Activated CD4-positive, alpha-beta memory T cell treated with anti-CD3 and anti-CD28 coated beads, Interleukin-2, amount 10 ng/mL, durations not matched to agents 7 days and 5 days (primary cell): ENCODE measurements at places on chromosomes 16 and 17. TPM values are rescaled to one million over a fixed set of nuclear protein-coding genes. Genes with fewer than 3 reads are reported as not detected.

DNA sequence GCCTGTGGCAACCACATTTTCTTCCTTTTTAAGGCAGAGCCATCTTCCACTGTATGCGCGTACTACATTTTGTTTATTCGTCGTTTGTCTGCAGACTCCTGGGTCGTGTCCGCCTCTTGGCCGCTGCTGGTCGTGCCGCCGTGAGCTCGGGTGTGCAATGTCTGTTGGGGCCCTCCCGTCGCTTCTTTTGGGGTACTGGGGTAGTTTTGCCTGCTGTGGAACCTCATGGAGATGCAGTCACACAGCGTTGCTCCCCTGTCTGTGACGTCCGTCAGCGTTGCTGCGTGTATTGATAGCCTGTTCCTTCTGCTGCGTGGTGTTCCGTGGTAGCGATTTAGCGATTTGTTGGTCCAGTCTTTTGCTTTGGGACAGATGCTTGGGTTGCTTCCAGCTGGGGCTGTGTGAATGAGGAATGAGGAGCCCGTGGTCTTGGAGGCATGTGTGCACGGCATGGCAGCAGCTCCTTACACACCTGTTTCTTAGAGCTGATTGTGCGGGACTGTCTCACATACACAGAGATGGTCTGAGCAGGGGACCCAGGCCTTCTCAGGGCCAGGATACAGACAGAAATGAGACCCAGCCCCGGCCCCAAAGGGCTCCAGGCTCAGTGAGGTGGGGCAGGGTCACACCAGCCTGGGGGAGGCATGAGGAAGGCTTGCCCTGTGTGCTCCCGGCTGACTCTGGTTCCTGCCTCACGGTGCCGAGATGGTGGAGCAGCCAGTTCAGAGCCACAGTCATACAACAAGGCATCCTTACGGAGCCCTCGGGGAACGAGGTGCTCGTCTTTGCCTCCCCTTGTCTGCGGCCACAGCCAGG, 78.4 kb upstream of the GSE1 start:
- no peak for DNase-seq

DNA sequence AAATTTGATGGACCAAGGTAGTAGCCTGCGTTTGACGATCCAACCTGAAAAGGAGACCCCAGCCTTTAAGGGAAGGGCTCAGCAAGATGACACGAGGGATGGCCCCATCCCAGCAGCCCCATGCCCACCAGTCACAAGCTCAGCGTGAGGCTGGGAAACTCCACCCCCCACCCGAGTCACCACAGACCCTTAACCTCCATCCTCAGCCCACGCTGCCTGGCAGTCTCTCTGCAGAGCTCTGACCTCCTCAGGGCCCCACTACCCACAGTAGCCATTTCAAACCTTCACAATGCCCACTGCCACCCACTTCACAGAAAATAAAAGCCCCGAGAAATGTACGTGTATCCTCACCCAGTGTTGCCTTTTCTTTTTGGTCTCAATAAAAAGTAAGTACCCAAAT, 18.7 kb downstream of the USP36 start:
- no peak for DNase-seq

GRCh38 chr17:19727501-19728078, 11.2 kb upstream of the SLC47A2 start:
- DNase-seq, result no peak

- DNase-seq, result no peak
Observed at GRCh38 chr16:12614662-12615278, 188.9 kb downstream of the CPPED1 start.

GRCh38 chr17:20191056-20191455, 181.9 kb downstream of the SPECC1 start:
- no peak for DNase-seq

DNA sequence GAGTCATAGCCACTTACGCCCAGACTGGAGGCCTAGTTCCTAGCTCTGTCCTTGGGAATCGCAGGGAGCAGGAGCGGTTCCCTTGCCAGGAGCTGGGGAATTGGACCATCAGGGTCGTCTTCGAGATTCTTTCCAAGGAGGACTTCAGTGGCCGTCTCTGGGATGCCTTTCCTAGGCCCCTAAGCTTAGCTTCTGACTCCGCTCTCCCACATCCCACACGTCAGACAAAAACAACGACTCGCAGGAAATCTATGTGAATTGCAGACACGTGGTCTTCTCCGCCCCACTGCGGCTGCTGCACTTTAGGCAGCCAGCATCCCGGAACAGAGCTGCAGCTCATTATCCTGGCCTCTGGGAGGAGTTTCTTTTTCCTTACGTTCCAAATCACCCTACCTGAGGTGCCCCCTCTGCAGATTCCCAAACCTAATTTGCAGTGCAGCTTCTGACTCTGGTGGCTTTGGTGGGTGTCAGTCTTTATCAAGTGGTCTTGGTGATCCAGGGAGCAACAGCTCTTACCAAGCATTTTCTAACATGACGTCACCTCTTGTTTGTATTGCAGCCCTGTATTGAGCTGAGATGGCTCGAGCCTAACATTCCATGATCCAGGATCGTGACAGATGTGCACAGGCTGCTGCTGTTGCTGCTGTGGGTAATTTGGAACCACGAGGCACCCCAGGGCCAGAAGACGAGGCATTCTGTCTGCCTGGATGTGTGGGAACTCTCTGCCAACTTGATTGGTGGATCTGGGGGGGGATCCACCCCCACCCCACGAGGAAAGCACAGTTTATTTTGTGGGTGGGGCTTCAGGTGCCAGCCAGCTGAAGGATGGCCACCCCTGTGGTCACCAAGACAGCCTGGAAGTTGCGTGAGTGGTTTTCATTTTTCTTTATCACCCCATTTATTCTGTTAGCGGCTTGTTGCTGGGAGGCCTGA, 1.1 kb downstream of the KATNB1 start:
- DNase-seq, result peak; percentile 63

- DNase-seq, result no peak
Observed at GRCh38 chr17:14733376-14733775, 432.5 kb downstream of the HS3ST3B1 start.

DNA sequence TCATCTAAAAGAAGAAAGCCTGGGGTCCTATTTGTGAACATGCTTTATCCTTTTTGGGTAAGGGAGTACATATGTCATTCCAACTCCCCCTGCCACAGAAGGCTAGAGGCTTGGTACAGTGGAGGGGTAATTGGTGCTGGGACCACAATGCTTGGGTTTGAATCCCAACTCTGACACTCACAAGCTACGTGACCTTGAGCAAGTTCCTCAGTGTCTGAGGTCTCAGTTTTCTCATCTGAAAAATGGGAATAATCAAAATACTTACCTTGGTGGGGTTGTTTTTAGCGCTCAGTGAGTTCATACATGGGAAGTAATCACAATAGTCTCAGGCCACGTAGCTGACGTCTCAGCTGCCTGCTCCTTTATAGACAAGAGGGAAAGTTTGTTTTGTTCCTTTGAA, 150.8 kb downstream of the CPPED1 start:
- DNase-seq, result no peak

- no peak for DNase-seq
Observed at GRCh38 chr16:83721676-83722075, 86.1 kb upstream of the HSBP1 start.

DNA sequence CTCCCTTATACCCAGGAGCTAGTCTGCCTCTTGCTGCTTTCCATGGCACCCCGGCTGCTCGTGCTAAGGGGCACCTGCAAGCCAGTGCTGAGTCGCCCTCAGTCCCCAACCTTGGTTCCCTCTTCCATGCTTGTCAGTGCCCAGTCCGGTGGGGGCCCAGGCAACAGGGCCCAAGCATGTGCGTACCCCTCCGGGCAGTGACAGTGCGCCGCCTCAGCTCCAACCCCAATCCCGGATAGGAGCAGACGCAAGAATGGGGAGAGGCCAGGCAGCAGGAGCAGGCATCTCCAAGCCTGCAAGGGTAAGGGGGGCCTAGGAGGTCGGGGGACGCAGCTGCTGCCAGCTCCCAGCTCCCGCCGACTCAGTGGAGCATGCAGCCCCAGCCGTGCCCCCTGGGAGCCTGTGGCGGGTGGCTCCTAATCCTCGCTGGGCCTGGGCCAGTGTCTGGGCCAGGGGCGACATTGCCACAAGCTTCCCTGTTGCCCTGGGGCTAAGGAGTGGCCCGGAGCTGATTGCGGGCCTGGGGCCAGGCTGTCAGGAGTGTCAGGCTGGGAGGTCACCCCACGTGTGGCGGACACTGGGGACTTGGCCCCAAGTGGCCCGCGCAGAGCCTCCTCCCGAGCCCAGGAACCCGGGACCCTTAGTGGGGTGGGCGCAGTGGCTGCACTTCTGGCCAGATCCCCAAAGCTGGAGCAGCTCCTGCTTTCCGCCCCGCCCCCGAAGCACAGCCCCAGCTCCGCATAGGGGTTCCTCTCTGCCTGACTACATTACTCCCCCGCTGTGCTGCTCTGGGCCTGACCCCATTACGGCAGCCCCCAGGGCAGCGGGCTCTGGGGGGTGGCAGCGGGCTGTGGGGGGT, 9.8 kb downstream of the CPD start:
- no peak for DNase-seq

TTLL6 gene
- total RNA-seq, result not detected
